HEK293T (cell line): ENCODE measurements at places on chromosomes 1 and 21.

DNA sequence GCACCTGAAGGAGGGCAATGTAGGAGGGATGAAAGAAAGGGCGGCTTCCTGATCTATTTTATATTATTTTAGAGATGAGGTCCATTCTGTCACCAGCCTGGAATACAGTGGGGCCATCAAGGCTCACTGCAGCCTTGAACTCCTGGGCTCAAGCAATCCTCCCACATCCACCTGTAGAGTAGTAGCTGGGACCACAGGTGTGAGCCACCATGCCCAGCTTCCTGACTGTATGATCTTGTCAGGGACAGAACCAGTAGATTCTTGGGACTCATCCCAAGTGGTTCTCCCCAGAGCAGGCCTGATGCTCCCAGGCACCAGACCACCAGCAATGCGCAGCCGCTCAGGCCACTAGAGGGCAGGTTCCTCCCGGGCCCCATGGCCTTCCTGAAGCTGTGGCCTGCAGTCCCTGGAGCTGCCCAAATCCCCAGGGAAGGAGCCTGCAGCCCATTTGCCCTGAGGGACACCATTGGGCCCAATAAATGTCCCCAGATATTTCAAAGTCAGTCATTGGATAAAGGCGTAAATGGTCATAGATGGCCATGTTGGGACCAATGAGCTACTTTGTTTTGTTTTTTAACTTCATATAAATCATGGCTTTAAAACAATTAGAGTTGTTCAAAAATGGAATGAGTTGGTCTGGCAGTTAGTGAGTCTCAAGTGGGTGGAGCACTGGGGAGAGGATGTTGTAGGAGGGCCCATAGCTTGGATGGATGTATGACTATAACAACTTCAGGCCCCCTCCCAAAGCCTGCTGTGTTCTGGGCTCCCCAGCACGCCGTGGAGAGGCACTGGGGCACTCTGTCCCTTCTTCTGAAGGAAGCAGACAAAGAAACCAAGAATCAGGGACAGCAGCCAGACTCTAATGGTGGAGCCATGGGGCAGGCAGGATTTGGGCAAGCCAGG, 44.7 kb upstream of the GOLT1A start:
- DNase-seq = peak; percentile 92

DNA sequence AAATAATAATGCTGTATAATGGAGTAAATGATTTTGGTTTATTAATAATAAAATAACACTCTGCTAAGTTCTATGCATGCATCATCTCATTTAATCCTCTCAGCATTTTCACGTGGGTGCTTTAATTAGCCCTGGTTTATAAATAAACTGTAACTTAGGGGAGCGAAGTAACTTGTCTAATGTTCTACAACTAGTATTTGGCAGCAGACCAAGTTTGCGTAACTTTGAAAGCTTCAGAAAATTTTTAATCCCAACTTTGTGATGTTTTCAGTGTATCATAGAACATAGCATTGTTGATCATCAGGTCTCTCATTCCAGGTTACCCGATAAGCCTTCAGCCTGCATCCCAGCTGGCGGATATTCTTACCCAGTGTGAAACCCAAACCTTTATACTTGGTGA, 322.4 kb upstream of the SGIP1 start:
- DNase-seq = no peak

- DNase-seq = no peak
These were observed 4.1 kb downstream of the ATP5IF1 start for GRCh38 chr1:28240024-28240423.

DNA sequence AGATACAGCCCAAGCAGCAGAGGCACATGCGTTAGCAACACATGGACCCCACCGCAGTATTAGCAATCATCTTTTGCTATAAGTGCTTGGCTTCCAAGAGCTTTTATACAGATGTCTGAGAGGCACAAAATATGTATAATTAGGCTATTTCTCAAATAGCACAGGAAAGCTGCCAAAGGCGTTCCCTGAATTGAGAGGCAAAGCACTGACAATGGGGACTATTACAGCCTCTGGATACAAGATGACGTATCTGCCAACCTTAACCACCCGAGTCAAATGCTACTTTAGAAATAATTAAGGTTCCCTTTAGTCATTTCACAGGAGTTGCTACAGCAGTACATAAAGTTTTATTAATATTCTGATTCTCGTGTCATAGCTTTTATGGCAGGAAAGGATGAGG, 6.4 kb downstream of the STMN1 start:
- no peak for DNase-seq

- no peak for DNase-seq
These were observed 55.1 kb downstream of the PTGER3 start for GRCh38 chr1:70992521-70992920.

DNA sequence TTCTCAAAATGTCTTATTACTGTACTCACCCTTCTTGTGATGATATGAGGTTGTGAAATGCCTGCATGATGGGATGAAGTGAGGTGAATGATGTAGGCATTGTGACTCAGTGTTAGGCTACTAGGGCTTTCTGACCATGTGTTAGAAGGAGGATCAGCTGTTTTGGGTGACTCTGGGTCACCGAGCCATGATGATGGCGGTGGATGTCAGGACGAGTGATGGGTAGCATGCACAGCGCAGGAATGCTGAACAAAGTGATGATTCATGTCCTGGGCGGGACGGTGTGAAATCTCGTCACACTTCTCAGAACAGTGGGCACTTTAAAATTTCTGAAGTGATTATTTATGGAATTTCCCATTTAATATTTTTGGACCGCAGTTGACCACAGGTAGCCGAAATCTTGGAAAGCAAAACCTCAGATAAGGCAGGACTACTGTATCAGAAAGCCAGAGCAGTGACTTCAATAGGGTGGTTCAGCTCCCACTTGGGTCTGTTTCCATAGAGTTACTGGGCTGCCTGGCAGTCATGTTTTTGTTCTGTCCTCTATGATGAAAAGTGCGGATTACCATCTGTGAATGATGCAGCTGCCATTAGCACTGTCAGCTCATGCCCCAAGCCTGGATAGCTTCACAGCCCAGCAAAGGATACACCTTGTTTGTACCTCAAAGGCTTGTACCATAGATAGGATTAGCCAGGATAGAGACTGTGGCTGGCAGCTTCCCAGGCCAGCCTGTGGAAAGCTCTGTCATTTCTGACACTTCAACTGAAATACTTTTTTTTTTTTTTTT, 26.6 kb downstream of the IL6R start:
- no peak for DNase-seq

DNA sequence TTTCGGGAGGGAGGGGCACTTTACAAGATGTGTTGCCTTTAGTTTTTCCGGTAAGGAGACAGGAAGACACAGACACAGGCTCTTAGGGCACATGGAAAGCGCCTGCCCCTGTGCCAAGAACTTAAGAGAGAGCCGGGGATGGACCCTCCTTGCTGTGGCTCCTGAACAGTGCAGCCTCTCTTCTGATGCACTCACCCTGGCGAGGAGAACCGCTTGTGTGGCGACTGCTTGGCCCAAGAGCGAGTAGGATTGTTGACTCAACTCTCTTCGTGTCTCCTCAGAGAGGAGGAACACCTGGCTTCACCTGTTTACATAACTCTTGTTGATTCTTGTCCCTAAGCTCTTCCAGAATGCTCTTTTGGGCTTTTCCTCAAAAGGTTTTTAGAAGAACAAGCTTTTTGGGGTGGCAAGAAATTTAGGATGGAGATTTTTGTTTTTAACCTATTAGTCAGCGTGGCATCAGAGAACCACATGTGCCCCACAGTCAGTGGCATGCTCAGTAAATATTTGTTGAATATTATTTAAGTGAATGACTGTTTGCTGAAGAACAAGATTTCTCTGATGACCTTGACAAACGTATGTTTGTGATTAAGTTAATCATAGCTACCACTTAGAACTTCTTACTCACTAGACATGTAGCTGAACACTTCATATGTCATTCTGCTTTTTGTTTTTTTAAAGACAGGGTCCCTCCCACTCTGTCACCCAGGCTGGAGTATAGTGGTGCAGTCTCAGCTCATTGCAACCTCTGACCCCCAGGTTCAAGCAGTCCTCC, 60.6 kb downstream of the NFIA start:
- no peak for DNase-seq

- DNase-seq = no peak
These were observed 2.6 kb downstream of the ADAMTS5 start for GRCh38 chr21:26964170-26964778.

- no peak for DNase-seq
These were observed 34.8 kb upstream of the IKBKE start for GRCh38 chr1:206435445-206435844.

DNA sequence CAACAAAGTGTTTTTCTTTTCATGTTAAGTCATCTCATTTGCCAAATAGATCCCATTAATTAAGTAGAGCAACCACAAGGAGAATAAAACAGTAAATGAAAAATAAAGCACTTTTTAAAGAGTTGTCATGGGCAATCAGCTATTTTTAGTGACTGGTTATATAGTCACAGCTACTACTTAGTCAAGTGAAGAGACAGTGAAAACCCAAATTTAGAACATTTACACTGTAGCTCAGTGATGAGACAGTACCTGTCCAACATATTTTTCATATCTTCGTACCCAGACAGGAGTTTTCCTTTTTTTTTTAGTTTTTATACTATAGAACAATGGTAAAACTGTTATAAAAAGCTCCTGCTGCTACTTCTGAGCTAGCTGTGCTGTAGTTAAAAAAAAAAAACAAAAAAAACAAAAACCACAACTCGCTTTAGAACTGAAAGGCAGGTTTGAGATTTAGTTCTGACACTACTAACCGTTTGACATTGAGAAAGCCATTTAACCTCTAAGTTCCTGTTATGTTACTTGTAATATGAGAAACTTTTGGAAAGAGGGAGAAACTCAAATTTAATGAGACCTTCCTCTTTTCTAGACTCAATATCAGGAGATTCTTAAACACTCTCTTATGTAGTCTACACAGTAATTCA, 777.5 kb downstream of the ADGRL2 start:
- DNase-seq = no peak

DNA sequence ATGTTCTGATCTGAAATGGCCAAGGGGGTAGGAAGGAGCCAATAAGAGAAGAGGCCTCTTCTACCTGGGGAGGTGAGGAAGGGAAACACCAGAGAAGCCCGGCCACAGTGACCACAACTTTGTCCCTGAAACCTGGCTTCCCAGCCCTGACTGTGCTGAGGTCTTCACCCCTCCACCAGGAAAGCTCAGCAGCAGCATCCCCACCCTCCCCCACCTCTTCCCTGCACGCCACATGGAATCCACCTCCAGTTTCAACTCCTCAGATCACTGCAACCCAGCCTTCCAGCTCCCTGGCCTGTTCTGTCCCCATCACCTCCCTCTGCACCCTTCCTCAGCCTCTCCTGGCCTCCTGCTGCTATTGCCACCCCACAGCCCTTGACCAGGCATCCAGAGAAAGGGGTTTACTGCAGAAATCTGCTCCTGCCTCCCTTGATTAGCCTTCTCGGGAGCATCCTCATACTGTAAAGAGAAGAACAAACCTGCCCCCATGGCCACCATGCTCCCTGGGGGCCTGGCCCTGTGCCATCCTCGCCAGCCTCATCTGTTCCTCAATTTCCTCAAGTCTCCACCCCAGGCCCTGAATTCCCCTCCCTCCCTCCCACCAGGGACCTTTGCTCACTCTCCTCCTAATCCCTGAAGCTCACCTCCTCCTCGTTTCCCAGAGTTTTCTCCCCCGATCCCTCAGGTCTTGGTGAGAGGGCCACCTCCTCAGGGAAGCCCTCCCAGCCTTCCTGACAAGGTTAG, 450.9 kb downstream of the MATN1 start:
- DNase-seq = no peak

- no peak for DNase-seq
These were observed 124.2 kb downstream of the ATP6V1G3 start for GRCh38 chr1:198416296-198416695.

GRCh38 chr1:238998577-238998976, 387.8 kb upstream of the CHRM3 start:
- no peak for DNase-seq

DNA sequence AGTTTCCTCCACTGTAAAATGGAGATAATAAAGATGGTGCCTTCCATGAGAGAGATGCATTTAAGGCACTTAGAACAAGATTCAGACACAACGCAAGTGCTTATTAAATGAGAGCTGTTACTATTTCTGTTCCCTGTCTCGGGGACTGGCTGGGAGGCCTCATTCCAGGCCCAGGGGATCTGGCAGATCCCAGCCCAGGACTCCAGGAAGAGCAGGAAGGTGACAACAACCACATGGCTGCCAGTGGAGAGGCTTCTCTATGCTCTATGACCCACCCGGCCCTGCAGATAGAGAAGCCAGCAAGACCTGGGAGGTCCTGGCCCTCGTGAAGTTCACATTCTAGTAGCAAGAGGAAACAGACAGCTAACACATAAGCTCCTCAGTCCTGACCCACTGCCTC, 175.5 kb downstream of the ACTL8 start:
- no peak for DNase-seq

GRCh38 chr1:213985209-213986019, 2.4 kb upstream of the PROX1 start:
- DNase-seq = no peak

DNA sequence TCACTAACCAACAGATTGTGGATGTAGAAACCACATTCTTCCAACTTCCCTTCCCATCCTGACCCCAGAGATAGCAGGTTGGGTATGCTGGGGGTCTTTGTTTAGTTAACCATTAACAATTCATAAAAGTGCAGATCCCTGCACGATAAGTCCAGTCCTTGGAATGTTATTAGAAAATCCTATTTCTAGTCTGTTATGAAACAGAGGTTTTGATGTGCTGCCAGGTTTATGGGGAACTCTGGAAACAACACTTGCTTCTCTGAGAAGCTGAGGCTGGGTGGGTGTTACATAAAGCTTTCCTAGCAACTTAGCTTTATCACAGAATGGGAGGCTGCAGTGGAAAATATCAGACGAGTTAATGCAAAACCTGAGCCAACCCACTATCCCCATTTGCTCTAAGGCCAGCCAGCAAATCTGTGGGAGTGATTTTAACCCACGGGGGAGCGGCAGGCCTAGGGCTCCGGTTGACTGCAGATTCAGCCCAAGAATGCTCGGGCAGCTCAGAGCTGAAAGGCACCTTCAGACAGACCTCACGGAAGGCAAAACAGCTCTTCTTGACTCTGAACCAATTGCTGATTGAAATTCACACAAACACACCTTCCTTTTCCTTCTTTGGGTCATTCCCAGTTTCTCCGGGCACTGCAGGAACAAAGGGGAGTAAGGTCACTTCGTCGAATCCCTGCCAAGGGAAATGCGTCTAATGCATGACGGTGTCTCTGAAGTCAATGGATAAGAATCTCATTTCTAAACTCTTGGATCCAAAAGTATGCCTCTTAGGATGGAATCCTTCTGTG, 111.7 kb upstream of the IRF2BP2 start:
- no peak for DNase-seq

GRCh38 chr1:177567393-177567792, 396.6 kb downstream of the BRINP2 start:
- DNase-seq = peak; percentile 27

GRCh38 chr1:66290761-66291530, 243.0 kb upstream of the SGIP1 start:
- no peak for DNase-seq

DNA sequence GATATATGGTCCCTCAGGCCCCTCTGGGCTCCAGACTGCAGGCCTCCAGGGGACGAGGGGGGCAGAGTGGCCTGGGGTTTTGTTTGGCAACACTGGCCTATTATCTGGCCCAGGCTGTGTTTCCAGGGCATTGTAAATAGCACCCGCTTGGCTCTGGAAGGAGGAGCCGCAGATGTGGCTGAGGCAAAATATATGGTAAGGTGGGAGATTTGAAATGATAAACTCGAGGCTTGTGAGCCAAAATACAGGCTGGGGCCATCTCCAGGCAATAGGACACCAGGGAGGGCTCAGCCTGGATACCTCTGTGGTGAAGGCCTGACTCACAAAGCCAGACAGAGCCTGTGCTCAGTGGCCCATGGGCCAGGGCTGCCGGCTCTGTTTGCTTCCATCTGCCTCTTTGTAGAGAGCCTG, 14.0 kb downstream of the NAV1 start:
- DNase-seq = no peak
